Activated T-cell treated with anti-CD3 and anti-CD28 coated beads for 1 hour (primary cell): ENCODE measurements at places on chromosomes 2 and 18.

- no peak for DNase-seq
Observed at GRCh38 chr18:80109676-80110078, 615 bp downstream of the ADNP2 start.

DNA sequence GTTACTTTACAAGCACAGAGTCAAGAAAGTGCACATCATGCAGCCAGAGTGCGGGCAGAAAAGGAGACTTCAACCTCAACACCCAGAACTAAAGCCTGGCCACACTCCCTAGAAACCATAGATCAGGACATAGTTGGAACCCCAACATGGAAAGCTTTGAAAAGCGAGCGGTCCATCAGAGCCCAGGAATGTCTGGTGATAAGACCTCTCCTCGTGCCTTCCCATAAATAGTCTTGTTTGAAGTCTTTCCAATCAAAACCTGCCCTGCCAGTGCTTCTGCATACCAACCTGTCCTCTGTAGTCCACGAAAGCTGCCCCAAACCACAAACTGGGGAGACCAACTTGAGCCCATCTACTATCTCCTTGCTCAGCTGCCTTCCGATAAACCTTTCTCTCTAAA lies 55.5 kb downstream of the NEURL3 start:
- no peak for DNase-seq

- DNase-seq, result no peak
Observed at GRCh38 chr2:207200136-207200535, 34.4 kb upstream of the KLF7 start.

- no peak for DNase-seq
Observed at GRCh38 chr18:10465174-10465939, 10.9 kb downstream of the APCDD1 start.

GRCh38 chr2:162890690-162891311 lies 52.2 kb upstream of the KCNH7 start:
- DNase-seq, result no peak

DNA sequence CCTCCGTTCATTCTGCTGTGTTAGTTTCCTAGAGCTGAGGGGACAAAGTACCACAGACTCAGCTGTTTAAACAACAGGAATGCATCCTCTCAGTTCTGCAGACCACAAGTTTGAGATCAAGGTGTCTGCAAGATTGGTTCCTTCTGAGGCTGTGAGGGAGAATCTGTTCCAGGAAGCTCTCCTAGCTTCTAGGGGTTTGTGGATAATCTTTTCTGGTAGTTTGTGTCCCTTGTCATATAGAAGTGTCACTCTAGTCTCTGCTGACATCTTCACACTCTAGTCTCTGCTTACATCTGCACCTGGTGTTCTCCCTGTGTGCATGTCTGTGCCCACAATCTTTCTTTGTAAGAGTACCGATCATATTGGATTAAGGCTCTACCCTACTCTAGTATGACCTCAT lies 581.8 kb downstream of the RNF144A start:
- DNase-seq, result no peak

GRCh38 chr2:109368798-109369197 lies 239.8 kb downstream of the SH3RF3 start:
- DNase-seq, result no peak

DNA sequence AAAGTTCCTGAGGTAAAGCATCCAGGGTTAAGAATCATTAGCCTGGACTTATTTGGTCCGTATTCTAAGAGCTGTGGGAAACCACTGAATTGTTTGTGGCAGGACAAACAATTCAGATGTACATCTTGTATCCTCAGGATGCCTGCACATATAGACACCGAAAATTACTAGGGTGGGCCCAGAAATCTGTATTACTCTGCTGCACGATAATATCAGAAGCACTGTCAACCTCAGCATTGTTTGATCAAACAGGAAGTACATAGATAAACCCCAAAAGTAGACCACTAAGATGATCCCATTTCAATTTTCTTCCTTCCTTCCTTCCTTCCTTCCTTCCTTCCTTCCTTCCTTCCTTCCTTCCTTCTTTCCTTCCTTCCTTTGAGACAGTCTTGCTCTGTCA lies 34.2 kb upstream of the SPRED2 start:
- DNase-seq, result no peak

GRCh38 chr2:230912046-230912445 lies 13.0 kb downstream of the GPR55 start:
- no peak for DNase-seq

DNA sequence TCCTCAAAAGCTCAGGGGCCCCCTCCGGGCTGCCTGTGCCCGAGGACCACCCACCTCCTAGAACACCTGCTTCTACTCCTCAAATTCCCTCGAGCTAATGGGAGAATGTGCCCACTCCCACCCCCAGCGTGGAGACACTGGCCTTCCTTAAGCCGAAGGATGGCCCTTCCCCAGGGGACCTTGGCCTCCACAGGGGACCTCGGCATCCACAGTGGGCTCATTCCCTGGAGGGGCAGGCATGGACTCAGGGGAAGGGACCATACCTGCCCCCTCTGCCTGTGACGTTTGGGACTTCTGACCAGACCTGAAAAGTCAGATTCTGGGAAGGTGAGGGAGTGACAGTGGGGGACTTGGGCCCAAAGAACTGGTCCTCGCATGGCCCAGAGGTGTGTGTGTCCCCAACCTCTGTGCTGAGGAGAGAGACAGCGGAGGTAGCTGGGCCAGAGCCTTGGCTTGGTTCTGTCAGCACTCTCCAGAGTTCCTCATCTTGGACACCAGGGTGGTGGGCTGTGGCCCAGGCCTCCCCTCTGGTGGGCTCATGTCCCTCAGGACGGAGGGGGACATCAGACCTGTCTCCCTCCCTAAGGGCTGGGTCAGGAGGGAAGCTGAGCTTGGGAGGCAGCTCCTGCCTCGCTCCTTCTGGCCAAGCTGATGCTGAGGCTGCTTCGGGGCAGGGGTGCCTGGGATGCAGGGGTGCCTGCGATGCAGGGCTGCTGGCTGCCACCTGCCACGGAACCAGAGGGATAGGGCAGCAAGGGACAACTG lies 240.4 kb downstream of the HAUS1 start:
- DNase-seq, result no peak

DNA sequence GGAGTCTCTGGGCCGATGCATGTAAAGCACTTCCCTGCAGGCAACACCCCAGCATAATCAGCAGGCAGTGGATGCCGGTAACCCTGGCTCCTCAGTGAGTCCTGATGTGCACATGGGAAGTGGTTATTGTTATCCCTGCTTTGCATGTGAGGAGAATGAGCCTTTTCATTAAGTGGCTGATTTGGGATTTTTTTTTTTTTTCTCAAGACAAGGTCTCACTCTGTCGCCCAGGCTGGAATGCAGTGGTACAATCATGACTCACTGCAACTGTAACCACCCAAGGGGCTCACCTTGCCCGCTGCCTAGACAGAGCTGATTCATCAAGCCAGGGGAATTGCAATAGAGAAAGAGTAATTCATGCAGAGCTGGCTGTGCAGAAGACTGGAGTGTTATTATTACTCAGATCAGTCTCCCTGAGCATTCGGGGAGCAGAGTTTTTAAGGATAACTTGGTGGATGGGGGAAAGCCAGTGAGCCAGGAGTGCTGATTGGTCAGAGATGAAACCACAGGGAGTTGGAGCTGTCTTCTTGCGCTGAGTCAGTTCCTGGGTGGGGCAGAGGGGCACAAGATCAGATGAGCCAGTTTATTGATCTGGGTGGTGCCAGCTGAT lies 95.4 kb downstream of the SOCS6 start:
- no peak for DNase-seq

DNA sequence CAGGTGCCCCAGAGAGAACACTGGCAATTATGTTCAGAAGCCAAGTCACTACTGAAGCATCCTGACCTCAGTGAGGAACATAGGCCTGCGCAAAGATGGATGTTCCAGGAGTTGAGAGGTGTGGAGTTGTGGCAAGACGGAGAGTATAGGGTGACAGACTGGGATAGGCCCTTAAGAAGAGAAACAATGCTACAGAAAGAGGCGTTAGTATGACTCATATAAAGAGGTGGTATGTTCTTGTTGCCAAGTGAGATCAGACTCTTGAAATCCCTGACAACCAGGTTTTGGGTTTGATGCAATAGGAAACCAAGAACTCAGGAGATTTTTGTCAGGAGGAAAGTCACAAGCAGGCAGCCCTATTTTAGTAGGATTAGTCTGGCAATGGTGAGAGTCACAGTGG lies 185.6 kb downstream of the RIT2 start:
- no peak for DNase-seq

DNA sequence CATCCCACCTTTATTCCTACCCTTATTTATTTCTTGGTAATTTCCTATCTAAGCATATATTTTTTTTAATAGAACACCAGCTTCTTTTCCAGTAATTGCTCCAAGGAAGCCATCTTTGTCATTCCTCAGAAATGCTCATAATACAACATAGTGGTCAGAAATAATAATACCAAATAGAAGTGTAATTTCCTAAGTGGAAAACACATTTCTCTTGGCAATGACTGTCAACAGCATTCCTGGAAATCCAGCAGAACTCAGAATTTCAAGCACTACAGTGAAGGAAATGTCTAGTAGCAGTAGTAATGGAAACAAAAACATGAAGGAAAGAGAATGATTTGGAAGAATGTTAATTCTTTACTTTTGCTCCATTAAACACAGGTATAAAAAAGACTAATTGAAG lies 56.6 kb downstream of the GDF7 start:
- DNase-seq, result no peak

GRCh38 chr18:267380-267687 lies 513 bp downstream of the THOC1 start:
- no peak for DNase-seq

GRCh38 chr2:19627359-19627758 lies 268.9 kb upstream of the OSR1 start:
- DNase-seq, result no peak

DNA sequence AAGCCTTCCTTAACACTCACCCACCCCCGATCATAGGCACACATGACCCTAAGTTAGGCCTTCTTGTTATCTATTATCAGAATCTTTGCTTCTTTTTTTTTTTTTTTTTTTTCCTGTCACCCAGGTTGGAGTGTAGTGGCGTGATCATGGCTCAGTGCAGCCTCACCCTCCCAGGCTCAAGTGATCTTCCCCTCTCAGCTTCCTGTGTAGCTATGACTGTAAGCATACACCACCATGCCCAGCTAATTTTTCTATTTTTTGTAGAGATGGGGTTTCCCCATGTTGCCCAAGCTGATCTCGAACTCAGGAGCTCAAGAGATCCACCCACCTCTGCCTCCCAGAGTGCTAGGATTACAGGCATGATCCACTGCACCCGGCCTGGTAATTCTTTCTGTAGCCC lies 328.7 kb downstream of the NR4A2 start:
- no peak for DNase-seq

DNA sequence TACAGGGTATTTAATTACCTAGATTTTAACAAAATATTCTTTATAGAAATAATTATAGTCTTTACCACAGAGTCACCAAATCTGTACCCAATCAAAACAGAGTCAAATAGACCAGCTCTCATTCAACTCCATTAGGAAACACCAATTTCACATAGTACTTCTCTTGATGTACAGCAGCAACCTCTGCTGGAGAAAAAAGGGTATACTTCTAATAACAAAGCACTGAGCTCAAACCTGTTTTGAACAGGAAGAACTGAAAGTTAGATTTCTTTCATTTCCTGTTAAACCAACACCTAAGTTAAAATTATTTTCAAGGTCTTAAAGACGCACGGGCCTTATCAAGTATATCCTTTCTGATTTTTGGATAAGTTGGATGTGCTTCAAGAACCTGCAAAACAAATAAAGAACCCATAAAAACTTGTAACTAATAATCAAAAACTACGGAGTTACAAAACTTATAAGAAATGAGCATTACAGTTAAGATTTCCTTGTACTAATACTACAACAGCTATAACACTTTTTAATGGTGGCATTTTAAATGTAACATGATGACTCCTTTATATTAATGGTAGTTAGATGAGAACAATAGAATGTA lies 79.0 kb downstream of the TTC21B start:
- DNase-seq, result no peak

- peak; percentile 6 for DNase-seq
Observed at GRCh38 chr2:119407430-119408220, 24.0 kb upstream of the TMEM37 start.

DNA sequence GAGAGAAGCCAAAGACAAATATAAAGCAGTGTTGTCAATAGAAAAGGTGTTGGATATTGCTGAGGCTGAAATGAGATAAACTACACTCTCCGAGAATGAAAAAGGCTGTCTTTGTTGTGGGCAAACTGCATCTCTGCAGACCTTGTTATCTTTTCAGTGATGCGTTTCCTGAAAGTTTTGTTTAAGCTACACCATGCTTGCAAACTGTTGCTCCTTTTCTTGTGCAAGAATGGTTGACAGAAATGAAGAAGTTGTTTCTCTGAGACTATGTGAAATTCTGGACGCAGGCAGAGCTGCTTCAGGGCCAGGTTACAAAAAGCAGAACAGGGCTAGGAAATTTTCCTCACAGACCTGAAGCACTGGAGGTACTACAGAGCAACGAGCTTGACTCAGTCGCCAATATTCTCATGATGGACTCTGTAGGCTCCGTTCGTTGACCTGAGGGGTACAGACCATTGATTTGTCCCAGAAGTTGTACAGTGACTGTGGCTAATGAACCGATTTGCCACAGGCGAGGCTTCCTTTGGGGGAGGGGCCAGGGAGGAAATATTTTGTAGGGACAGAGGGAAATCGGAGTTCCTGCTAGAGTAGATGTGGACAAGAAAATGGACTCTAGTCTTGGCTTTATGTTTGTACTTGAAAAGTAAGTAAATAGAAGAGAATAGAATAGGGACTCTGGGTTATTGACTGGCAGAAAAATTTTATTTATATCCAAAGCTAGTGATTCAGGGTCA lies 3.5 kb upstream of the ATL2 start:
- DNase-seq, result no peak

DNA sequence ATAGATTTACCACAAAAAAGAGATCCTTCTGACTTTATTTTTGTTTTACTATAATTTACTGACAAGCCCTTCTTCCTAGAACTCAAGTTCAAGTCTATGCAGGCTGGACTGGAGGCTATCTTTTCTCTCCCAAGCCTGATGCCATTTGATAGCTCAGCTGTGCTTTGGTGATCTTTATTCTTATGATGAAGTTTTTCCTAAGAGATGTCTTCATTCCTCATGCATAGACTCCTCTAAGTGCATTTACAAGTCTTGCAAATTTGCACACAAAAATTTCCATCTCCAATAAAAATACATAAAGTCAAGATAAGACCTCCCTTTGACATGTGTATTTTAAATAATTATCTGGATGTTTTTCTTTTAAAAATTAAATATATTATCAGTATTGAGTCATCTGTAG lies 167.4 kb upstream of the ETAA1 start:
- DNase-seq, result no peak

DNA sequence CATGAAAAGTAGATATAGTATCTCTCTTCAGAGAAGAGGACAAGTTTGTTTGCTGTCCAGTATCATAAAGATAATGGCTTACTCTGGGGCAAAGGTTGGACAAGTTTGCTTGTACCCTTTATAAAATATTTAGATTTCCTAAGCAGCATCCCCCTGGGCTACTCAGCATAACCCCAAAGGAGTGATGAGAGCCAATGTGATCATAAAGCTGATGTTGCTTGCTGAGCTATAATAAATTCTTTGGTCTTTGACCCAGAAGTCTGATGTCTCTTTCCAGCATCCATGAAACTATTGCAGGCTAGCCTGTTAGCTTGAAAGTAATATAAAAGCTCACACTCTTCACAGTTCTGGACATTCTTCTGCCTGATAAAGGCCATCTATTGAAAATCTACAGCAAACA lies 138.3 kb upstream of the STON1 start:
- no peak for DNase-seq
